Esophagus muscularis mucosa (tissue), 4 donors: ENCODE measurements at places on chromosomes 5 and 9.

- no peaks in the 10 kb centered on the region for H3K27me3 ChIP-seq
- H3K36me3 ChIP-seq, result no peaks in the 10 kb centered on the region
- no peak overlapping the region for H3K4me3 ChIP-seq
- DNase-seq, result no peak
These were observed 70.8 kb downstream of the SERINC5 start for GRCh38 chr5:80185095-80185494.

GRCh38 chr9:134267881-134268724 lies 58.2 kb upstream of the RXRA start:
- no peak overlapping the region for H3K4me3 ChIP-seq
- H3K27me3 ChIP-seq, result peaks cover 28% of the 10 kb centered on the region
- no peak overlapping the region for H3K27ac ChIP-seq
- no peak for DNase-seq
- no peaks in the 10 kb centered on the region for H3K36me3 ChIP-seq
- peaks cover 12% of the 10 kb centered on the region for H3K4me1 ChIP-seq

DNA sequence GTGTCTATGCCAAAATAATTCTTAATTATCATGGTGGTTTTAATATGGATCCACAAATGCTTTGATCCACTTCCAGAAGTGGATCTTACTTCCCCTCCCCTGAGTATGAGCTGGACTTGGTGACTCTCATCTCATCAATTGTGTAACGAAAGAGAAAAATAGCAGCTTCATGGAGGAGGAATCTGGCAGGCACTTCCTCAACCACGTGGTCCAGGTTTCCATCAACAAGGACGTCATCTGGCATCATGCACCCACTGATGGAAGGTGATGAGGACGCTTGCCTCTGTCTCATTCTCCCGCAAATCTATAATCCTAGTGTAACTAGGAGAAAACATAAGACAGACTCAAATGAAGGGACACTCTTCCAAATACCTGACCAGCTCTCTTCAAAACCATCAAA lies 54.6 kb upstream of the S1PR3 start:
- H3K4me1 ChIP-seq, result peaks cover 14% of the 10 kb centered on the region
- DNase-seq, result peak; percentile 93
- H3K27me3 ChIP-seq, result no peaks in the 10 kb centered on the region
- no peak overlapping the region for H3K4me3 ChIP-seq
- peak overlapping the region; percentile 20 for H3K27ac ChIP-seq

DNA sequence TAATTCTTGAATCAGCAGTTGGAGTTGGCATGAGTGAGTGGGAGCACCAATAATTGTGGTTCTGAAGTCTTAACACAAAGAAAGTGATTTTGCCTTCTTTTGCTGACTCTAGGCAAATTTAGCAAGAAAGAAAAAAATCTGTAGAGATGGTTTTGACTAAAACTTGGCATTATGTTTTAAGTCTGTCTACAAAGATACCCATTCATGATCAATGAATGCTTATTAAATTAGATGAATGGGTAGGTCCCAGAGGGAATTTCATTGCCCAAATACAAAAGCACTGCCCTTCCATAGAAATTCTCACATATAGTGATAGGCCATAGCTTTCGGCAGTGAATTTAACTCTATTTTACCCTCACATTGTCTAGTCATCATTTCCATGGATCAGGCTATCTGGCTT lies 428.6 kb upstream of the ADAMTSL1 start:
- H3K36me3 ChIP-seq, result no peaks in the 10 kb centered on the region
- no peak overlapping the region for H3K27ac ChIP-seq
- no peak overlapping the region for H3K4me3 ChIP-seq
- DNase-seq, result no peak

GRCh38 chr5:31221001-31221400 lies 27.5 kb downstream of the CDH6 start:
- no peak overlapping the region for H3K27ac ChIP-seq
- no peaks in the 10 kb centered on the region for H3K36me3 ChIP-seq

DNA sequence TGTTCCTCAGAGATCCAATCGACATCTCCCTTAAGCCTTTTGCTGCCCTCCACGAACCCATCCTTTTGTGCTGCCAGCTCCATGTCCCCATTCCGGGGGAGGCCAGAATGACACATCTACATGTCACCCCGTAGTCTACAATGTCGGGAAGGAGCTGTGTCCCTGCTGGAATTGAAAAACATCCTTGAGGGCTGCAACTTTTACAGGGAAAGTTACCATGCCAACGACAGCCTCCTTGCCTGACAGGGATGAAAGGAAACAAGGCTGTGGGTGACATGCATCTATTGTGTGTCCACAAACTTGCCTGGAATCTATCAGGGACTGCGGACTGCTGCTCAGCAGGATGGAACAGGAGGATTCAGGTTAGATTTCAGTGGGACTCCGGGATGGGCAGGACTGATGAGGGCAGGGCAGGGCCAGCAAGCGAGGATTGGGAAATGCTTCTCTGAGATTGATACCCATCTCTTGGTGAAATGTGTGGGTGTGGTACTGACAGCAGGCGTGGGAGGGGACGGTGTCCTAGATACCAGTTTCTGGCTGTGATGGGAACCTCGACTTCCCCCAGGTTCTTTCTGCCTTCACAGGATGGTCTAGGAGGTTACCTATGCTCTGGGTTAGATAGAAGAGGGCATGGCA lies 25.5 kb downstream of the EGR1 start:
- H3K27ac ChIP-seq, result no peak overlapping the region
- peaks cover 10% of the 10 kb centered on the region for H3K27me3 ChIP-seq
- H3K36me3 ChIP-seq, result no peaks in the 10 kb centered on the region
- H3K4me1 ChIP-seq, result peaks cover 29% of the 10 kb centered on the region

DNA sequence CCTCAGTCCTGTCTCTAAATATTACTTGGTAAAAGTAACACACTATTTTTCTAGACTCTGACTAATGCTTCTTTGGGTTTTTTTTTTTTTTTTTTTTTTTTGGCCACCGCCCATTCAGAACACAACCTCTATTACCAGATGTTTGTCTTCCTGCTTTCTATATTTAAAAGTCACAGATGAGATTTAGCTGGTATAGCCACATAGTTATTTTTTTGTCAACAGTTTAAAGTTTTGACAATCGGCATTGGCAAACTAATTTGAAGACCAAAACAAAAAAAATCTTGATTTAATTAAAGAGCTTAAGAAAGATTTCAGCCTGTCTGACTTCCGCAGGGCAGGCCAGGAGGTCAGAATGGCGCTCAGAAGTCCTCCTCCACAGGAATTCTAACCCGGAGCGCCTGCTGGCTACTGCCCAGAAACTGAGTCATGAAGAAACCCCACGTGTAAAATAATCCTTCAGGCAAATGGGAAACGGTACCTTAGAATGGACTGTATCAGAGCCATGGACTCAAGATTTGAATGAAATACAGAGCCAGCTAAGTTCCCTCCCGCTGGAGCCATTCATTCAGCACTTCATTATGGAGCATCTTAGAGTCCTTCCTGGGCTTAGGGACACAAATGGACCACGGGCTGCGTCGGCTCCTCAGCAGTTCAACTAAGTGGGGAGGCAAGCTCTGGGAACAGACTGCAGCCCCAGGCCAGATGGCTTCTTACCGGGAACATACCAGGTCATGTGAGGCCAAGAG lies 55.6 kb downstream of the PTPDC1 start:
- H3K4me3 ChIP-seq, result peak overlapping the region; percentile 20
- H3K27ac ChIP-seq, result peak overlapping the region; percentile 90
- peak; percentile 97 for DNase-seq
- no peaks in the 10 kb centered on the region for H3K36me3 ChIP-seq

DNA sequence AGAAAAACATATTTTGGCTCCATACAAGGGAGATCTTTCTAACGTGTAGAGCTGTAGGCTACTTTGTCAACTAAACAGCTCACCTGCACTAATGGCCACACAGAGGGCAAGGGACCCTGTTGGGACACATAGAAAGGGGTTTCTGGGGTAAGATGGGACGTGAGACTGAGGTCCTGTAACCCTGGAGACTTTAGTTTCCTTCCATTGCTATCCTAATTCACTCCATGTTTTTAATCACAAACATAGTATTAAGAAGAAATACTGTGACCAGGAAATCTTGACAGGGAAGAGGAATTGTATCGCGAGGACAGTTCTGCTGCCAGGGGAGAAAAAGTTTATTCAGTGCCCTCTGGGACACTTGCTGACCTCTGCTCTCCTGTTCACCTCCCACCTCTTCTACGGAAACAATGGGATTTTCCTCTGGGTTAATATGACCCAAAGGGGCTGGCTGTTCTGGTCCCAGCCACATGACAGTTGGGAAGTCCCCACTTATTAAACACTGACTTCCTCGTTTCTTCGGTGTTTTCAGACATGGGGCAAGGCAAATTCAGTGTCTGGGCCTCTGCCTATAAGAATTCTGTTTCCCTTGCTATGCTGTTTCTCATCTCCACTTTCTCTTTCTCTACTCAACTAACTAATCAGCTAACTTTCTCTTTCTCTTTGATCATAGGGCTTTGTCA lies 106.9 kb upstream of the SEMA6A start:
- no peaks in the 10 kb centered on the region for H3K27me3 ChIP-seq
- H3K4me3 ChIP-seq, result no peak overlapping the region
- no peaks in the 10 kb centered on the region for H3K36me3 ChIP-seq
- DNase-seq, result no peak

DNA sequence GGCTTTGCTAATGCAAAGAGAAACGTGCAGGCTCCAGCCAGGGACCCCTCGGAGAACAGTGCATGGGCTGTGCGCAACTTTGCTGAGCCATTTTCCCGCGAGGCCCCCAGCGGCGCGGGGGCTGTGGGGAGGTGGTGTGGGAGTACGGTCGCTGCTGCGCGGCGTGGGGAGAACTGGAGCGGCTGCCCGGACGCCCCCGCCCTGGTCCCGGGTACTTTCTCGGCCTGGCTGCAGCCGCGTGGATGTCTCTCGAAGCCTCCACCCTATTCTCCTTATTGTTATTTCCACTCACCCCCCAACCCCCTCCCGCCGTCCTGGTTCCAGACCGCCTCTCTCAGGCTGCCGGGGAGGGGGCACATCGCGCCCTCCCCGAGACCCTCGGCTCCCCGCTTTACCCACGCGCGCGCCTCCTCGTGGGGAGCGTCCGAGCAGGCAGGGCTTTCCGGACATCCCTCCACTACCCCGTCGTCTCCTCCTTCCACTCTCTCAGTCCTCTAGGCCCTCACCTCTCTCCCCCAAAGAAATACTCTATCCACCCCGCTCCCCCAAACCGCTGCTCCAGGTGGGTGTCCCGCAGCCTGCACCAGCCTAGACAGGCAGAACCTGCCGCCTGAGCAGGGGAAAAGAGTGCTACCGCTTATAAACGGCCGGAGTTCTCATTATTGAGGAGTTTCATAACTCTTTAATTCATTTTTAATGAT lies 68.6 kb upstream of the TBCA start:
- peak overlapping the region; percentile 48 for H3K27ac ChIP-seq
- H3K4me1 ChIP-seq, result peaks cover 17% of the 10 kb centered on the region
- no peaks in the 10 kb centered on the region for H3K36me3 ChIP-seq
- peak; percentile 87 for DNase-seq
- H3K27me3 ChIP-seq, result no peaks in the 10 kb centered on the region

DNA sequence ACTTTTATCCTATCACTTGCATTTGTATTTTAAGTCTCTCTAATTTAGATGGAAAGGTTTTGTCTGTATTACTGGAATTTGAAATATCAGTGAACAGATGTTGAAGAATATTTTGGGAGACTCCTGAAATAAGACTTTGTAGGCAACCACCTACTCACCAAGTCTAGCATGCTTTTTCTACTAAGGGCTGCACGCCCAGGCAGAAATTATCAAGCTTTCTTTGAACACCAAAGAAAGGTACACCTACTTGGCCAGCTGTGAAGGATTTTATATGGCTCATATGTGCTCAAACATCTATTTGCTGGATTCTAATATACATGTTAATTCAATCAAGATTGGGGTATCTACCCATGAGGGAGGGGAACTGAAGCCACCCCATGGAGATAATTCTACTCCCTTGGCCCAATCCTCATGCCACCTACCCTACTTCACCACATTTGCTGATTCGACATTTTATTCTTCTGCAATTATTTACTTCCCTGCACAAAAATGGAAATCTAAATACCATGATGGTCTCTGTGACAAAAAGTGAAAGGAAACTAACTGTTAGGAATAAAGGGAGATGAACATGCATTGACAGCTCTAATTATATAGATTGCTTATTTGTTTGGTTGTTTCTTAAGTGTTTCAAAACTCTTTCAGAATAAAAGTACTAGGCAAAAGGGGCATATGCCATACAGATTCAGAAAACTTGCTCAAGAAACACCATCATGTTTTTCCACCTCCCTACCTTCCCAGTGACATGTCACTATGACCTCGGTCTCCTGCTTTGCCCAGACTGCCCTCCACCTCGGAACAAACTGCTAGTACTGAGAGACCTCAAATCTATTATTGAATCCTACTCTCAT lies 895 bp upstream of the MYOT start:
- H3K4me3 ChIP-seq, result no peak overlapping the region
- no peaks in the 10 kb centered on the region for H3K4me1 ChIP-seq
- H3K27me3 ChIP-seq, result no peaks in the 10 kb centered on the region
- H3K27ac ChIP-seq, result no peak overlapping the region
- no peaks in the 10 kb centered on the region for H3K36me3 ChIP-seq

DNA sequence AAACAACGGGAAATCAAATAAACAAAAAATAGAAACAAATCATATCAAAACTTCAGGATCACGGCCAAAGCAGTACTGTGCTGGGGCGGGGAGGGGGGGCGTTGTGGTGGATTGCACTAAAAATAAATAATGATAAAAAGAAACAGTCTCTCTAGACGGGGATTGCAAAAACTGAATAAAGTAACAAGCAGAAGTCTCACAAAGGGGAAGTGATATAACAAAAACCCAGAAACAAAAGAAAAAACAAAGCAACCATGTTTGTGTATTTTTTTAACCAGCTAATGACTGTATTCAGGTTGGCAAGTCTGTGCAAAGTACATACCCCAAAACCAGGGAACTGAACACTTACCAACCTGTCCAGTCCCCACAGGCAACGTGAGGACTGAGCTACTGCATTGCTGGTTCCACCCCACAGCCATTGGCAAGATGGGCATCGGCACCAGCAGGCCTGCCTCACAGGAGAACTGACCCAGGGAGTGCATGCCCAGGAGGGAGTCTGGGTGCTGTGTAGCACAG lies 24.1 kb downstream of the BICD2 start:
- H3K4me3 ChIP-seq, result no peak overlapping the region
- no peak overlapping the region for H3K27ac ChIP-seq

DNA sequence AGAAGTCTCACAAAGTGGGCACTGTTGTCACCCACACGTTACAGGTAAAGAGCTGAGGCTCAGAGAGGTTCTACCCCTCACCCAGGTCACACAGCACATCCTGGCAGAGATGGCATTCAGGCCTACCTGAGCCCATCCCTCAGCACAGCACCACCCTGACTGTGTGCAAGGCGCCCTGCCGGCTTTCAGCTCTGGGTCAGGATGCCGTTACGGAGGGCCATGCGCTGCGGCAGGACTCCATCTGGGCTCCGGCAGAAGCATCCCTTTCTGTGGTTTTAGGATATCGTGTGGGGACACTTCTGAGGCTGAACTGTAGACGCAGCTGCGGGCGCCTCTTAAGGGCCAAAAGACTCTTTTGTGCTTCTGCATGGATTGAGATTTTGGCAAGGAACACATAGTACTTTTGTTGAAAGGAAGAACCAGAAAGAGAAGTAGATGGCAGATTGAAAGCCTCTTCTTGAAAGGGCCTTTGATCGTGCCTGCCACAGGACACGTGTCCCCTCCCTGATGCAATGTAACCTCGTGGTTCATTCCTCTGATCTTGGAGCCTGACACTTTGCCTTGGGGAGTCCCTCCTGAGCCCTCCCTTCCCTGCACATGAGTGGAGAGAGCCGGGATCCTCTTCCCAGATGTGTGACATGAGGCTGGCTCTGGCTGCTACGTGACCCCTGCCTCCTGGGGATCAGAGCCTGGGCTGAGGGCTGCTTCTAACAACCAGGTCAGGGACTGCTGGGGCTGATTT lies 31.3 kb downstream of the USP20 start:
- no peak overlapping the region for H3K27ac ChIP-seq
- DNase-seq, result no peak
- peaks cover 31% of the 10 kb centered on the region for H3K36me3 ChIP-seq
- H3K4me3 ChIP-seq, result no peak overlapping the region
- no peaks in the 10 kb centered on the region for H3K4me1 ChIP-seq
